ENCODE measurements at places on chromosomes 6 and 20.

- DNase-seq, result no peak
Measured at GRCh38 chr6:159727717-159728445, 575 bp downstream of the WTAP start.

DNA sequence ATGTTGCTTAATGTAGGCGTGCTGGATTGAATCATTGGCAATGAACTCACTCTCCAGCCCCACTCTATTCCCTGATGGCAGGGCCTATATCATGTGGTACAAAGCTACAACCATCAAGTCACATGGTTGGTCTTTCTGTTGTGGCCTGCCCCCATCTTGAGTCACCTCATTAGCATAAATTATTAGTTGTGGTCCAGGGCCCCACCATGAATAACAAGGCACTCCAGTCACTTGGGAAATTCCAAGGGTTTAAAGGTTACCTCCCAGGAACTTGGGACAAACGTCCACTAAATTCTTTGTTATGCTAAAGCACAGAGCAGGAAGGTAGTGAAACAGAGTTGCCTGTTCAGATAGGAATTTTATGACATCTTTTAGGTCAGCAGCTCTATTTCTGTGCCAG is 193.7 kb downstream of the SLC35F1 start:
- no peak for DNase-seq

DNA sequence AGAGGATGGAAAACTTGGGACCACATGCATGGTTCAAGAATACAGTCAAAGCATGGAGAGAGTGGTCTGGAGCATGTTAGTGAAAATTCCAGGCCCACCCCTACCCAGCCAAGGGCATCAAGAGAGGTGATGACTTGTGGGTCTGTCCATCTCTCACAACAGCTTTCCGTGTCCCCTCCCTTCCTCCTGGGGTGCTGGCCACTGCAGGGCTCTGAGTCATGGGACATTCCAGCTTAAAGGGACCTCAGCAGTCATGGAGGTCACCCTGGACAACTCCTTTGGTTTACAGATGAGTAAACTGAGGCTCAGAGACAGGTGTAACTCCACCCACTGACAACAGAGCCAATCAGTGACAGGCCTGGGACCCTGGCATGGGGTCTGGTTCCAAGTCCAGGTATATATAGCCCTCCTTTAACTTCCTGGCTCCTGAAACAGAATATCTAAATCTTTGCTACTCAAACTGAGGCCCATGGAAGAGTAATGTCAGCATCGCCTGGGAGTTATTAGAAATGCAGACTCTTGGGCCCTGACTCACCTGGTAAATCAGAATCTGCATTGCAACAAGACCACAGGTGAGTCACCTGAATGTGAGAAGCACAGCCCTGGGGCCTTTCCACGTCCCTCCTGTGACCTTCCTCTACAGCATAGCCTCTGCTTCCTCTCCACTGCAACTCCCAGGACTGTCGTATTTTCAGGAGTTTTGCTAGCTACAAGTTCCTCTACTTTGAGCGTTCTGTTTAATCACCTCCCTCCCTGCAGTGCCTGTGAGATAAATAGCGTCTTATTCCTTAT is 170.2 kb downstream of the ZDHHC14 start:
- no peak for DNase-seq

DNA sequence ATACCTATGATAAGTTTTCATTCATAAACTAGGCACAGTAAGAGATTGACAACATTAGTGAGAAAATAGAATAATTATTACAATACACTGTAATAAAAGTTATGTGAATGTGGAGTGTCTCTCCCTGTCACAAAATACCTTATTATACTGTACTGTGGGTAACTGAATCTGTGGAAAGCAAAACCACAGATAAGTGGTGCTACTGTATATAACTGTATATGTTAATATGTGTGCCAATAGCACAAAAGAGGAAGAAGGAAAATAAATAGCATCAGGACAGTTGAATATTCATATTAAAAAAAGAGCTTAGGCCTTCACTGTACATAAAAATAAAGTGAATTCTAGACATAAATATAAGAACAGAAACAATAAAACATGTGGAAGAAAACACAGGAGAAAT is 243.5 kb downstream of the CDKAL1 start:
- no peak for DNase-seq
